ENCODE measurements at places on chromosomes 3 and 15.

DNA sequence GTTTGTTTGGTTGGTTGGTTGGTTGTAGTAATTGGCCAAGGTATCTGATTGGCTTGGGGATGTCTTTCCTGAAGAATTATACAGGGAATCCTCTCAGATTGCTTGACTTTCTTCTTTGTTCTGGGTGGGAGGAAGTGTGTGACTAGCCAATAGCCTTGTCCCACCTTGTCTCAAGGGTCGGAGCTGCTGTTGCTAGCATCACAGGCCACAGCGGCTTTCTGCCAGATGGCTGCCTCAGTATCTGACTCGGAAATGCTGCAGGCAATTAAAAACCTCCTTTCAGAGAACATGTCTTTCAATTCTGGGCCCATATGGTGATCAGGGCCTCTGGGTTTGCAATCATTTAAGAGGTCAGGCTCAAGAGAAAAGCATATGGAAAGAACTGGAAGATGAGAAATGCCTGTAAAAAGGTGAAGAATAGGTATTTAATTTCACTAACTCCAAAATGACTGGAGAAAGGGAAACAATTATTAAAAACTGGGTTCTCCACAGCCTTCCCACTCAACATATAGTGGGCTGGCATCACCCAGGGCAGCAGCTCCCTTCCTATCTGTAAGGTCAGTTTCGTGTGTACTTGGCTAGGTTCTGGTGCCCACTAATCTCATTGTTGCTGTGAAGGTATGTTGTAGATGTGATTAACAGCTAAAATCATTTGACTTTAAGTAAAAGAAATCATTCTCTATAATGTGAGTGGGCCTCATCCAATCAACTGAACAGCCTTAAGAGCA is 32.4 kb downstream of the TGFBR2 start:
- no peak for DNase-seq

DNA sequence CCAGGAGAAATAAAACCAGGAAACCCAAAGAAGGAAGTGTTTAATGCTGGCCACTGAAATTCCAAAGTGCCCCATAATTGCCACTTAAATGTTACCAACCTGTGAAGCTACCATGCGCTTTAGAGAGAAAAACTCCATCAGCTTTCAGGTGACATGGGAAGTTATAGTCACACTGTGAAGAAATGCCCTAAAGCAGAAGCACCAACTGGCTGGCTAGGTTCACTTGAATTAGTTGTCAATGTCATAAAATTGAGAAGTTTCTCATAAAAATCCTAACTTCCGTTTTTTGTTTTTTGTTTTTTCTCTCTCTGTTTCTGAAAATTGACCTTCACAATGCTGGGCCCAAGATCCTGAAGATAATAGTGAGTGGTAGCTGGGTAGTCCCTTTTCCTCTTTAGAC is 167.9 kb upstream of the CTNNB1 start:
- DNase-seq, result no peak

DNA sequence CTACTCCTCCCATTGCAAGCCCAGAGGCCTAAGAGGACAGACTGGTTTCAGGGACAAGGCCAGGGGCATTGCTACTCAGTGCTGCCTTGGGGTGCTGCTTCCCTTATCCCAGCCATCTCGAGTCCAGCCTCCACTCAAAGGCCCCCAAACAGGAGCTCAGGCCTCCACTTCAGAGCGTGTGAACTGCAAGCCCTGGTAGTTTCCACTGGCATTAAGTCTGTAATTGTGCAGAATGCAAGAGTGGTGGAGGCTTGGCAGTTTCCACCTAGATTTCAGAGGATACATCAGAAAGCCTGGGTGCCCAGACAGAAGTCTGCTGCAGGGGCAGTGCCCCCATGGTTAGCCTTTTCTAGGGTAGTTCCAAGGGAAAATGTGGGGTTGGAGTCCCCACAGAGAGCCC is 192.8 kb upstream of the ST8SIA2 start:
- no peak for DNase-seq

GRCh38 chr3:189460511-189460910 is 170.7 kb upstream of the TP63 start:
- no peak for DNase-seq

DNA sequence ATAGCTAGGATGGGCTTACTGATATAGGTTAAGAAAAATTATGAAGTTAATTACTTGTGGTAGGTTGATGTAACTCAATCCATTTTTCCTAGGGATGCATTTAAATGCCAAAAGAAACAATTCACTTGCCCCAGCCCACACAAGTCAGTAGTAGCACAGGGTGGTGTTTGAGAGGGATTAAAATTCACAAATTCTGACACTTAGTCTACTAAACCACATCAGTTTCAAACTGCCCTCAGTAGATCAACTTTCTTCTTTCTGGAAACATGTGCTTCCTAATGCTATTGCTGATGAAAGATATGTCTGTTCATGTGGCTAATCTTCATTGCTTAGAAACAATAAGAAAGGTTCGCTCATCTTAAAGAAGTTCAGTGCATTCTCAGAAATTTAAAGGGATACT is 160.6 kb downstream of the EPHA3 start:
- DNase-seq, result no peak

GRCh38 chr15:75044258-75044878 is 21.0 kb downstream of the PPCDC start:
- no peak for DNase-seq

DNA sequence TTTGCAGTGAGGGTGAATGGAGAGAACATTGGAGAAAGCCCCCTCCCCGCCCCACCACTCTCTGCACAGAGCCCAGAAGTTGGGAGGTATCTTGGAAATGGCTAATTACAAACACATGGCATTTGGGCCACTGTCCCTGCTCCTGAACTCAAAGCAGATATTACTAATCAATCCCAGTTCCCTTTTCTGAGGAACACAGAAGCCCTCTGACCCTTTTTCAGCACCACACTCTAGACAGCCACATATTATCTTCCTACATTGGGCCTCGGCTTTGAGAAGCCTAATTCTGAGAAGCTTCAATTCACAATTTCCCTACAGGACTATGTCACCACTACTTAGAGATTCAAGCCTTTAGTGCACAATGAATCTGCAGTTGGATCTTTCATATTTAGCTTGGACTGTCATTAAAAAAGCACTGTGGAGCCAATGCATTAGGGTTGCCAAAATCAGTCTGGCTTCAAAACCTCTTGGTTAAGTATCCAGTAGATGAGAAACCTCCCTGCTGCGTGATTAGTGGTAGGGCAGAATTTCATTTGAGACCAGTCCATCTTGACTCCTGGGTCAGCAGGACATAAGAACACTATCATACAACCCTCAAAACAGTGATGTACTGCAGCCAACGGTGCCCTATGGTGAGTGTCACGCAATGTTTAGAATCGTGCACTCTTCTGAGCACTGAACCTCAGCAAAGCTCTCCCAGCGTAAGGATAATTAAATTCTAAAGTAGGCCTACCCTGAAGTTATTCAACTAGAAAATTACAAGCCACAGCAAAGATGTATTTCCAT is 26.1 kb downstream of the MGLL start:
- no peak for DNase-seq

DNA sequence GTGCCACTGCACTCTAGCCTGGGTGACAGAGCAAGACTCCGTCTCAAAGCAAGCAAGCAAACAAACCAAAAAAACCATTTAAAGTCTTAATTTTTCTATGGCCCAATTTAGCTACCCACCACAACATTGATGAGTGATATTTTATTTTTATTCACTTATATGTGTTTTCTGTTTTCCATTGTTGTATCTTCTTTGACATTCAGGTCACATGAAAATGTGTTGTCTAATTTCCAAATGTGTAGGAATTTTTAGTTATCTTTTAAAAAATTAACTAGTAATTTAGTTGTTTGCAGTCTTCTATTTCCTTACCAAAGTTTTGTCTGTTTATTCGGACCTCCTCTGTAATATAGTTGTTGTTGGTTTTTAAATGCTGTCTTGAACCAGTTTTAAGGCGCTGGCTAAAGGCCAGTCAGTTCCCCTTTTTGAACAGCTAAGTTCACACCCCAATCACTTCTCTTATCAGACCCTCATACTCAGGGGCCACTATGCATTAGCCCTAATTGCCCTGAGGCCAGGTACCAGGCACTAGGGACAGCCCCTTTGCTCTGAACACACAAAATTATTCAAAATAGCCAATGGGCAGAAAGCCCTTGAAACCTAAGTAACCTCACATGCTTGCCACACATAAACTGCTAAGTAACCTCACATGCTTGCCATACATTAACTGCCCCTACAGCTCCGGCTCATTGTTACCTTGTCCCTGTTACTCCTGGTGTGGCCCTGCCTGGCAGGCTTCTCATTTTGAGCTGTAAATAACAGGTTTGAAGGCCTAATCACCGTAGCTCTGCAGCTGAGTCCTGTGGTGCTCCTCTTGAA is 4.3 kb upstream of the CCR4 start:
- DNase-seq, result no peak

DNA sequence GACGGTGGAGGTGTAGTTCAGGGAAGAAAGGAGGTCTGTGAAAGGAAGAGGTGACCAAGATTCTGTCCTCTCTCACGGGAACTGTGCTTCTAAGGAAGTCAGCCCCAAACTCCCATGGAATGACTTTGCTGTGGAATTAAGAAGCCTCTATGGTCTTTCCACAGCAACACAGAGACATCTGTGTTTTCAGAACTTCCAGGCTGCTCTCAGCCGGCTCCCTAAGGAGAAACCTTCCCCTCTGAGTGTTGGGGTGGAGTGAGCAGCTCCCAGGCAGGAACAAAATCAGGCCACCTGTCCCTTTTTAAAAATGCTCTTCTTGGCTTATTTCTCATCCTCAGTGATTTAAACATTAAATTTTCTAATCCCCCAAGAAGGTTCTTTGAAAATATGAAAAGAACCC is 53.3 kb upstream of the SNRK start:
- no peak for DNase-seq

GRCh38 chr15:101399431-101399830 is 90.1 kb downstream of the PCSK6 start:
- no peak for DNase-seq

DNA sequence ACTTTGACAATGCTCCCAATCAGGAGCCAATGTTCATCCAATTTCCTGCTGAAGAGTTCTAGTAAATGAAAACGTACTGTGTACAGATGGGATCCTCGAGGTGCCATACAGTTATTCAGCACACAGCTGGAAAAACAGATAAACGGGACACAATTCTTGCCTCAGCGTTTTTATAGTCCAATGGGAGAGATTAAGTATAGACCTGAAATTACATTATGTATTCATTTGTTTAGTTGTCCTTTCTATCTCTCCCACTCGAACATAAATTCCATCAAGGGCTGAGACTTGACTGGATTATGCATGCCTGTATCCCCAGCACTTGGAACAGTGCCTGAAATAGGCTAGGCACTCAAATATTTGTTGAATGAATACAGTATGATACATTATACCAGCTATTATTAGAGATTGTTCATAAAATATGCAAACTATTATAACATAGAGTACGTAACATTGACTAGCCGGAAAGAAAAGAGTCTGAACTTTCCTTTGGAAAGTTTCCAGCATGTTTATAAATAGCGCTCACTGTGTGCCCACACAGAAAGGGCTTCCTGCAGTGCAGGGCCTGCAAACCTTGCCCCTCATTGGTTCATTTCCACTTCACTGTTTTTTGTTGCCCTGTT is 27.4 kb upstream of the SNTN start:
- peak; percentile 99 for DNase-seq

DNA sequence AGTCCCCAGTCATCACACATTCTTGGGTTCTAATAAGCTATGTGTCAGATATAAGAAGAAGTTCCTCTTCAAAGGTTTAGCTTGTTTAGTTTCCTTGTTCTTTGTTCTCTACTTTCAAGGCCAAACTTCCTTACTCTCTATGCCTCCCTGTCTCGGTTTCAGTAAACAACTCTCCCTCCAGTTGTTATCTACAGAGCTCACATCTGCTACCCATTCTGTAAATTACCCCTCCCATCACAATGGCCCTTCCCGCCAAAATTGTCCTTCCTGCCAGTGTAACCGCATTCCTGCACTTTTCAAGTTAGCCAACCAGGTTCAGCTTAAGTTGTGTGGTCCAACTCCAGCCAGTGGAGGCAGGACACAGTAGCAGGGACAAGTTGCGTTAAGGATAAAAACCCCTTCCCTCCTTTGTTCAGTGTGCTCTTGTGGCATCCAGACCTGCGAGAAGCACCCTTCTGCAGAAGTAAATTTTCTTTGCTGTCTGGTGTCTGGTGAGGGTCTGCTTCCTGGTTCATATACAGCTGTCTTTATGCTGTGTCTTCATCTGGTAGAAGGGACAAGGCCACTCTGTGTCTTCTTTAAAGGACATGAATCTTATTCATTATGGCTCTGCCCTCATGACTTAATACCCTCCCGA is 342.1 kb upstream of the GRM7 start:
- no peak for DNase-seq

- DNase-seq, result no peak
Measured at GRCh38 chr3:54507876-54508460, 385.6 kb downstream of the CACNA2D3 start.

DNA sequence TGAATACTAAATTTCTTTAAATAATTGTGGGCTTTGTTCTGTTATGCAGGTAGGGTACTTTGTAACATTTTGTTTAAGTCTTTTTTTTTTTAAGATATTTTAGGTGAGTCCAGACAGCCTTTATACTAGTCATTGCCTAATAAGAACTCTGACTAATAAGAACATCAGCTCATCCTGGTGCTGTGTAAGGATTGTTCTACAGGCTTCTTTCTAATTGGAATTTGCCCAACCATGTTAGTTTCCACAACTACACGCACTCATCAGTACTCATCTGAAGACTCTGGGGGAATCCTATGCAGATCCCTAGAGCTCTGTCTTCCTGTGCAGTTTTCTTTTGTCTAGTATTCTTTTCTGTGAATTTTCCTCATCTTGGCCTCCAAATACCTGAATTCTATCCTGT is 741.8 kb downstream of the IGSF11 start:
- no peak for DNase-seq

GRCh38 chr3:33315826-33316225 is 38.6 kb downstream of the FBXL2 start:
- peak; percentile 44 for DNase-seq
